ENCODE measurements at places on chromosomes 1 and 21.

GRCh38 chr21:44890961-44891541, 17.6 kb upstream of the PTTG1IP start:
- no peak for DNase-seq

DNA sequence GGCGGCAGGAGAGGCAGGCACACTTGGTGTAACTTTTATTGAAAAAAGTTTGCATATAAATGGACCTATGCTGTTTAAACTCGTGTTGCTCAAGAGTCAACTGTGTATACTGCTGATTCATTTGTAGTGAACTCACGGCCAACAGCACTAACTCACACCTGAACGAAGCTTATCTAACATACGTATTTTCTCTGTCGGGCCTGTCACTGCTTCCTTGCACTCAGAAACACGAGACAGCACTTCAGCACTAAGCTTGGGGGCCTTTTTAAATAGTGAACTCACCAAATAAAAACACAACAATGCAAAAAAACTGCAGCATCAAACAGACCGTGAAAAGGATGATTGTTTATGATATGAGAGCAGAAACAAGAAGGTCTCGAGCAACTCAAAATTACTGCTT, 58.9 kb upstream of the NEK2 start:
- no peak for DNase-seq

DNA sequence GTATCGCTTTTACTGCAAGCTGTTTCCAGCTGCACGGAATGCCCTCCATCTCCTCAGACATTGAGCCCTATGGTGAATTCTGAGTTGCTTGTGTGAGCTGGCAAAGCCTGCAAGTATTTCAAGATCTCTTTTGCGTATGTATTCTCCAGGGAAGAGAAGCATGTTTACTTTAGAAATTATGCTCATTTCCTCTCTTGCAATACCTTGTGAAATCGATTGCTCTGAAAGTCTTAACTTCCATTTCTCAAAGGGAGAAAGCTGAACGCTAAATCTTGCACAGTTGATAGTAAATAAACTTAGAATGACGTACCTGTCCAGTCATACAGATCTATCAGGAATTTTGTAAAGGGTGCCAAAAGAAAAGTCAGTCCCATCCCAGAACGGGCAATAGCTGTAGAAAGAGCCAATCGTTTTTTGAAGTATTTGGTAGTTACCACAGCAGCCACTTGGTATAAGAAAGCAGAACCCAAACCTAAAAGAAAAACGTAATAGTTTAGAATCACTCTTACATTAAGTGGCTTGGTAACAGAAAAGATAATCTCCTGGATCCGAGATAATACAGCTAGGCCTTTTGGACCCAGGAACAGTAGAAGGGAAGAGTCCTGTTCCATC, 10.0 kb downstream of the SLC16A4 start:
- DNase-seq, result no peak

GRCh38 chr1:197916500-197916983, 630 bp upstream of the LHX9 start:
- no peak for DNase-seq

- no peak for DNase-seq
Observed at GRCh38 chr1:13818926-13819325, 118.9 kb downstream of the PRDM2 start.

DNA sequence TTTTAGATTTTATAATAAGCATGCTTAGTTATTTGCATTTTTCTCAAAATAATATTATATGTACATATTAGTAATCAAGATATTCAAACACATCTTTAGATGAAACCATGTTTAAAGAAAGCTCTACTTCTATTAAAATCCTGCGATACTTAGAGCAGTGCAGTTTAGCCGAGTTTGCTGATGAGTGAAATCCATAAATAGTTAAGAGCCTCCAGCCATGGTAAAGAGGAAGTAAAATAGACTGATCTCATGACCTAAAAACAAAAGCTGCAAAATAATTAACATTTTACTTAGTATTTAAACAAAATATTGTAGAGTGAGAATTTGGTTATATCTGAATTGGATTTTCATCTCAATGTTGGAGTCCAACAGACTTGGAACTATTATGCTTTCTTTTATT, 147.4 kb upstream of the NRIP1 start:
- no peak for DNase-seq

- DNase-seq, result no peak
Observed at GRCh38 chr1:170397061-170397460, 134.9 kb upstream of the GORAB start.

DNA sequence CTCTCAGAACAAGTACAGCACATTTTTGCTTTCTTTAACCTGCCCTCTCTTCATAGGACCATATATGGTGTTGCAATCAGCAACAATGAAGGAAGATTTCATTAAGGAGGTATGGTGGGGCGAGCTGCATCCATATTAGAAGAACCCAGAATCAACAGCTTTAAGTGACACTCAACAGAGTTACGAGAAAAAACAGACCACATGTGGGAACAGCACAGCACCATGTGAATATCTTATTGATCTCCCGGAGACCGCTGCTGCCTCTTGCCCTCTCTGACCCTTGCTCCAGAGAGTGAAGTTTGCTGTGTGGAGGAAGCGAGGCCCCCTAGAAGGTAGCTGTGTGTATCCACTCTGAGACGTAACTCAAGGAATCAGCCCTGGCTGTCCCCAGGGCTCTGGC, 12.9 kb downstream of the RAB42 start:
- no peak for DNase-seq

GRCh38 chr21:46056450-46056903, 41.4 kb upstream of the COL6A2 start:
- no peak for DNase-seq

GRCh38 chr1:211381481-211382181, 55.0 kb downstream of the TRAF5 start:
- DNase-seq, result no peak

Measured in stimulated activated CD8-positive, alpha-beta memory T cell treated with anti-CD3 and anti-CD28 coated beads, Interleukin-7, amount 100 ng/mL, for 24 hours (primary cell).